Ascending aorta (tissue), 2 donors: ENCODE measurements at places on chromosomes 5 and 9. TPM values are rescaled to one million over a fixed set of nuclear protein-coding genes. Genes with fewer than 3 reads are reported as not detected.

- H3K27me3 ChIP-seq, result no peaks in the 10 kb centered on the region
- DNase-seq, result no peak
- no peak overlapping the region for H3K4me3 ChIP-seq
- no peaks in the 10 kb centered on the region for H3K36me3 ChIP-seq
Observed at GRCh38 chr9:12718482-12719026, 25.4 kb downstream of the TYRP1 start.

- no peaks in the 10 kb centered on the region for H3K4me1 ChIP-seq
- H3K36me3 ChIP-seq, result no peaks in the 10 kb centered on the region
- no peak overlapping the region for H3K27ac ChIP-seq
- H3K4me3 ChIP-seq, result no peak overlapping the region
- no peaks in the 10 kb centered on the region for H3K27me3 ChIP-seq
Observed at GRCh38 chr5:116045821-116046220, 13.5 kb downstream of the ARL14EPL start.

GRCh38 chr5:52754051-52754450, 33.7 kb upstream of the ITGA1 start:
- no peak overlapping the region for H3K4me3 ChIP-seq
- no peaks in the 10 kb centered on the region for H3K27me3 ChIP-seq
- H3K4me1 ChIP-seq, result no peaks in the 10 kb centered on the region
- H3K36me3 ChIP-seq, result no peaks in the 10 kb centered on the region

GRCh38 chr5:4513381-4513780, 626.7 kb upstream of the ADAMTS16 start:
- H3K27me3 ChIP-seq, result no peaks in the 10 kb centered on the region
- no peaks in the 10 kb centered on the region for H3K4me1 ChIP-seq
- H3K4me3 ChIP-seq, result no peak overlapping the region

DNA sequence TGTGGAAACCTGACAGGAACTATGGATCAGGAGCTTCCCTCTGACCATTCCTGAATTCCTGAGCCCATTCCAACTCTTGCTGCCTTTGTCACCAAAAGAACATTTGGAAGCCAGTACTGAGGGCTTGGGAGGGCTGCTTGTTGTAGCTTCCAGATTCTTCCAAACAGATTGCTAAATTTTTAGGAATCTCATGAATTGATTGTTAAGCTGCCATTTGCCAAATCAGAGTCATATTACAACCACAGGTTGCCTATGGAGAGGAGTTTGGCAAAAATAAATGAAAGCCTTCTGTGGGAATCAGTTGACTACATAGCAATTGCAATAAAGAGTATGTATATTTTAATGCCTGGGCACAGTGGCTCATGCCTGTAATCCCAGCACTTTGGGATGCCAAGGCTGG, 39.2 kb upstream of the SLC28A3 start:
- H3K36me3 ChIP-seq, result no peaks in the 10 kb centered on the region
- H3K4me1 ChIP-seq, result no peaks in the 10 kb centered on the region
- no peak overlapping the region for H3K27ac ChIP-seq
- no peak overlapping the region for H3K4me3 ChIP-seq
- no peak for DNase-seq

Gene ITGA2
- total RNA-seq, result 3.2 TPM

Gene PCDHGA9
- total RNA-seq, result 3.2 TPM
